GM06990 (cell line): ENCODE measurements at places on chromosomes 1 and 21.
A peak's percentile ranks its signal among the peaks of the same experiment; 100 is the strongest.

DNA sequence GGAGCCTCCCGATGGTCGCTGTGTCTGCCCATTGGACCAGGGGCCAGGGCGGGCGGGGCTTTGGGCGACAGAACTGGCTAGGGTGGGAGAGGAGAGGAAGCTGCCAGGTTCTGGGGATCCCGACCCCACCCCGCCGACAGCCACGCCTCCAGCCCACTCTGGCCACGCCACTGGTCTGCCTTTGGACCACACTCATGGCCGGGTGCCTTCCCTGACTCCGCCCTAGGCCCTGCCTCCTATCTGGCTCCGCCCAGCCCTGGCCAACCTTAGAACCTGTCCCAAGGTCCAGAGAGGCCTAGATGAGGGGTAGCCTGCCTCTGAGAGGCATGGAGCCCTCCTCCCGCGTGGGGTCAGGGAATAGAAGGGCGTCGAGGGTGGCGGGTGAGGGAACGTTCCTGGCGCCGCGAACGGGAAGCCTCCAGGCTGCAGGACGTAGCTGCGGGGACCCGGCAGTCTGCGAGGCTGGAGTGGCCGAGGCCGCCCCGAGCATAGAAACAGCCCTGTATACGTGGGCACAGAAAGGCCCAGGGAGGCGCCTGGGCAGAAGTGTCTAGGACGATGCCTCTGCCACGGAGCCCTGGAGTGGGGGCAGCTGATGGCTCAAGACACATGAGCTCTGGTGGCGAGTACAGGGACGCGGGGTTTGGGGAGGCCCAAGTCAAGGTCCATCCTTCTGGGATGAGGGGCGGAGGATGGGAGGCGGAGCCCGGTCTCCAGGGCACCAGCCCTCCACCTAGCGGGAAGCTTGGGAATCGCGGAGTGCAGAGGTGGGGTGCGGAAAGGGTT is 11.5 kb upstream of the COL16A1 start:
- peak; percentile 54 for DNase-seq

GRCh38 chr1:38076038-38076437 is 29.4 kb upstream of the POU3F1 start:
- DNase-seq: no peak

- no peak for DNase-seq
Measured at GRCh38 chr1:155759966-155760630, 71.2 kb downstream of the DAP3 start.

DNA sequence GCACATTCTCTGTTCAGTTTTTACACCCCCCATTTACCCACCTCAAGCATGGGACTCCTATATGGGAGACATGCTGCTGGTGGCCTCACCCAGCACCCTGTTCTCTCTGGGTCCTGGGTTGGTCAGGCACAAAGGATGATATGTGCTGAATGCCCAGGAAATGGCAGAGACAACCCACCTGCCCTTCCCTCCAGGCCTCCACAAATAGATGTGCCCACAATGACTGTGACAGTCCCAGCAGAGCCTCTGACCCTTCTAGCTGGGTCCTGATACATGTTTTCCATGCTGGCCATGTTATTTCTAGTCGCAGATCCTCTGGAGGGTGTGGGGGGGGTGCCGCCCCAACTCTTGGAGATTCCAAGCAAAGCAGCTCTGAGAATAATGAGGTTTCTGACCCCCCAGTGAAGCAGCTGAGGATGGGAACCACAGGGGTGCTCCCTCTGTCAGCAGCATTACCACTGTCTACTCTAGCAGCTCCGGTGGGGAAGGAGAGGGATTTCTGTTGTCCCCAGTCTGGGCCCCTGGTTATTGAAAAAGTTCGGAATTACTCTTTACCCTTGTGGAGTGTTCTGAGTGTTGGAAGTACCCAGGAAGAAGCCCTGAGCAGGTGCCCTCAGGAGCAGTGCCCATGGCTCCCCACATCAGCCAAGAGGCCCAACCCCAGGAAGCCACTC is 1.2 kb upstream of the CCDC28B start:
- no peak for DNase-seq

- DNase-seq: no peak
Measured at GRCh38 chr21:14998784-14999183, 66.0 kb downstream of the NRIP1 start.
